NCI-H1417 treated with DMSO at 0.1 percent for 48 hours (cell line): ENCODE measurements at places on chromosomes 2 and 18.

GRCh38 chr18:11072632-11073031 is 76.7 kb downstream of the PIEZO2 start:
- DNase-seq: no peak

- DNase-seq: no peak
Observed at GRCh38 chr2:12579018-12579417, 137.7 kb upstream of the TRIB2 start.

DNA sequence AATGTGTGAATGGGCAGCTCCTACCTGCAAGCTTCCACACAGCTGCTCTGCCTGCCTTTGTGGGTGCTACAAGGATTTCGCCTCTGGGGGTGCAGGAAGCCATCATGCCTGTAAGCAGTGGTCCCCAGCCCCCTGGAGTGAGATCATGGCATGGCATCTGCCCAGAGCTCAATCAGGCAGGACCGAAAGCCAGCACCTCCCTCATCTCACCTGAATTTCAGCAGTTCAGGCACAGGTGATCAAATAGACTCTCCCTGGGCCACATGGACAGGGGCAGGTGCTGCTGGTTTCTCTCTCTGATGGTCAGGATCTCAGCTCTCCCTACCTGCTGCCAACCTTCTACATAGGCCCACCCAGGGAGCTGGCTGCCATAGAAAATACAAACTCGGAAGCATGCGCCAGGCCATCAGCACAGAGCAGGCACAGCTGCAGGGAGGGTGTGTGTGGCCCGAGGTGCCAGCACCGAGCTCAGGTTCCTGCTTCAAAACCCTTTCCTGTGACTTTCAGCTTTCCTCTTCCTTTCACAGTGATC is 133.2 kb upstream of the ID2 start:
- DNase-seq: no peak

DNA sequence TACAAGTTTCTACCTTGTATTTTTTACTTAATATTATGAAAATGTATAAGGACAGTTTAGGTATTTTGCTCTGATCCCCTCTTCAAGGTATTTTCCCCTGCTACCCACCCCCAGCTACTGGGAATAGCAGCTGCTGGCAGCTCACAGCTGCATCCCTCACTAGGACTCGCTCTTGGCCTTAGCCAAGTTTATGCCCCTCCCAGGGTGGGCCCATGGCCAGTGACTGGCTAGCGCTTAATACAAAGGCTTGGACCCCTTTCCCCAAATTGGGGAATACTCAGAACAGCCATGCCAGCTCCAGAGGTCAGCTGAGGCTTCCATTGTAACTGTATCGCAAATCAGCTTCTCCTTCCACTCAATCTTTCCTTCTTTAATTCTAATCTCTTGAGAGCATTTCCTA is 131.3 kb downstream of the GFPT1 start:
- DNase-seq: no peak

- DNase-seq: no peak
Observed at GRCh38 chr2:151637271-151637781, 97.0 kb downstream of the NEB start.

DNA sequence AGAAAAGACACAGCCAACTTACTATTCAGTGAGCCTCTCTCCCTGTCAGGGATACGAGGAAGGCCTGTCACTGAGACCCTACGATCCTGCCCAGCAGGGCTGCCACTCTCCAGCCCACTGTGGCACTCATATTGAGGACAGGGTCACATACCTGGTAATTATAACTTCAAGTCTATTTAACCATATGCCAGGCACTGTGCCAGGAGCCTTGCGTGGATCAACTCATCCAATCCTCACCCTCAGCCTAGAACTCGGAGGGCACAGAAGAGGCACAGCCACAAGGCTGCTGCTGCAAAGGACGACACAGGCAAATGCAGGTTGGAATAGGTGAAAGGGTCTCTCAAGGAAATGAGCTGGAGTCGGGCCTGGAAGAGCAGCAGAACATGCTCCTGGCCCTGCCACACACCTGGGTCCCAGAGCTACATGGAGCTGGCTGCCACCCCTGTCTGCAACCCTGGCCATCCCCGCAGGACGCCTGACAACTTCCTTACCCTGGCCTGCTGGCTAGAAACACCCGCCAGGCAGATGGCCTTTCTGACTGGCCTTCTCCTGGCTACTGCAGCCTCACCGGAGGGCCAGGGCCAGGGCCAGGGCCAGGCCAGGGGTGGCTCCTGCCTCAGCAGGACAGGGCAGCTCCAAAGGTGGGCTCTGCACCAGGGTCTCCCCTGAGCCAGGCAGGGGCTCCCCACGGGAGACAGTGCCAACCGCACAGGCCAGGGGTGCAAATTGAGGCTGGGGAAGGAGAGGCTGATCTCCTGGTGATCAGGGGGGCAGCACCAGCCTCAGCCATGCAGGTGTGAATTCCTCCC is 32.1 kb upstream of the SLC66A3 start:
- peak; percentile 22 for DNase-seq

GRCh38 chr18:11981543-11982366 is 448 bp downstream of the IMPA2 start:
- no peak for DNase-seq

DNA sequence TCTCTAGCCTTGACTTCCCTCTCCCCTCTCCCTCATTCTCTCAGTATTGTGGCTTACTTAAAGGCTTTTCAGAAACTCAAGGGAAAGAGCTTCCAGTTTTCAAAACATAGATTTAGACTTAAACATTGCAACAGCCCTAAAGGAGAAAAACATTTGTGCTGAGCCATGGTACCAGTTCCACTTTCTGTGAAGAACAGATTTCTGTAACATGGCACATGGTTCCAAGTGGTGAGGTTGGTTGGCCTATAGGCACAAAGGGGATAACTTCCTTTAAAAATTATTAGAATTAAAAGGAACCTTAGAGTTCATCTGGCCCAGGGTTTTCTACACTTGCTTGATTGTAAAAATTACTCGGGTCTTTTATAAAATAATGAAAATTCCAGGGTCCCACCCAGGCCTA is 138.6 kb upstream of the CDCA7 start:
- DNase-seq: no peak

- DNase-seq: no peak
Observed at GRCh38 chr2:37857575-37858399, 67.3 kb upstream of the RMDN2 start.

- DNase-seq: no peak
Observed at GRCh38 chr2:223122781-223123180, 70.8 kb downstream of the KCNE4 start.

DNA sequence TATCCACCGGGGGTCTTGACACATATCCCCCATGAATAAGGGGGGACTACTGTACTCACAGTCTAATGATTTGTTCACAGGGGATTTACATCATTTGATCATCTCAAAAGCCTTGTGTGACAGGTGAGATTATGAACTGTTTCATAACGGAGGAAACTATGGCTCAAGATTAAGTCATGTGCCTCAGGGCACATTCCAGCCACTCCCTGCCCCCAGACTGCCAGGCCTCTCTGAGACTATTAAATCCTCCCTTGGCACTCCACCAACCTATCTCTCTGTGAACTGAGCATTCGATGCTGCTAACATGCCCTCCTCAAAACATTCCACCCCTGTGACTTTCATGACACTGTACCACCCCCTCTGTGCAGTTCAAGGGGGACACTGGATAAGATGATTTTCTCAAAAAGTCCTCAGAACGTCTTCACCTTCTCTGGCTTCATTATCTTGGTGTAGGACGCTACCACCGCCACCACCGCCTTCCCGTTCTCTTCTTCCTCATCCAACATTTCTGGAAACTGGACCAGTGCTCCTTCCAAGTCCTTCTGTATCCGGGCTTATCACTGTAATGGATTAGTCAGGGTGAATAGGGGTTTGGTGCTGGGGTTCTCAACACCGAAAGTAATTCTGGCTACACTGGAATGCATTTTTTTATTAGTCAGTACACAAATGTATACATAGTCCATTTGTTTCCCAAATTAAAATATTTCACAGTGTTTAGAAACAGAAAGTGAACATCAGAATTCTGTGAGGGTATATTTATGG is 169.6 kb downstream of the KCNS3 start:
- no peak for DNase-seq

DNA sequence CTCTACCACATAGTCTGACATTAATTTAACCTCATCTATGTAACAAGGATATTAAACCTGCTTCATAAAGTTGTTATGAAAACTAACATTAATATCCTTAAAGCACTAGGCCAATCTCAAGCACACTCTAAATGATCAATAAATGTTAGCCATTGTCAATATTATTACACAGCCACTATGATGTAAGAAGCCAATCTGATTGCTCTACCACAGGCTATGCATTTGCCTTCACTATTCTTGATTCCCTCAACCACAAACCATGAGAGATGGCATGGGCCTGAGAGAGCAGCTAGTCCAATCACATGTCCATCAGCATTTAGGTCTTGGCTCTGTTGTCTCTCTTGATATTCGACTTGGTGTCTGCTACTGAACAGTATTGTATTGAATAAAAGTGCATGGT is 4.2 kb downstream of the SLC25A12 start:
- no peak for DNase-seq

- DNase-seq: no peak
Observed at GRCh38 chr2:138323382-138324067, 178.0 kb upstream of the SPOPL start.

GRCh38 chr18:48800876-48801727 is 149.7 kb downstream of the SMAD7 start:
- no peak for DNase-seq

- DNase-seq: no peak
Observed at GRCh38 chr2:82169379-82169778, 1864.8 kb upstream of the LRRTM1 start.

DNA sequence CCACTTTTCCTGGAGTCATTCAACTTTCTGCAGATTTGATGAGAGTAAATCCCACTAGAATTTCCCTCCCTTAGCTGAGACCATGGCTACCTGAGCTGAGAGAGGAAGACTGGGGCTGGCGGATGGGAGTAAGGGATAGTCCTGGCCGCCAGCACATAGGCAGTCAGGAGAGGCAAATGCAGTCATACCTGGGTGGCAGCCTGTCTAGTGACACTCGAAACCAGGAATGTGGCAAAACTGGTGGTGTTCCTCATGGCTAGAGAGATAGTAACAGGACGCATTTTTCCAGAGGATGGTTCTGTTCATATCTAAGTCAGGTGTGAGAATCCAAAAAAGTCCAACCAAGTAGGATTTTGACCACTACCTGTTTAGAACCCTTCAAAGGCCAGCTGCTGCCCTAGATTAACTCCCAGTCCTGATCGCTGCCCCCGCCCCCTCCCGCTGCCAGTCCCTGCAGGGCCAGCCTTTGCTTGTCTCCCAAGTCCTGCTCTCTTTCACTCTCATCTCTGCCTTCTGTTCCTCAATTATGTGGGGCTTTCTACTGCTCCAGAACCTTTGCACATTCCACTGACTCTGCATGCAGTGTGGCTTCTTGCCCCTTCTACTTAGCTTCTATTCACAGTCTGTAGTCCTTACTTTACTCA is 17.4 kb upstream of the SCG2 start:
- no peak for DNase-seq

- no peak for DNase-seq
Observed at GRCh38 chr18:38883111-38883510, 1317.5 kb upstream of the CELF4 start.

- no peak for DNase-seq
Observed at GRCh38 chr2:66426244-66427111, 8.4 kb upstream of the MEIS1 start.

- no peak for DNase-seq
Observed at GRCh38 chr2:8580316-8581233, 101.3 kb upstream of the ID2 start.

DNA sequence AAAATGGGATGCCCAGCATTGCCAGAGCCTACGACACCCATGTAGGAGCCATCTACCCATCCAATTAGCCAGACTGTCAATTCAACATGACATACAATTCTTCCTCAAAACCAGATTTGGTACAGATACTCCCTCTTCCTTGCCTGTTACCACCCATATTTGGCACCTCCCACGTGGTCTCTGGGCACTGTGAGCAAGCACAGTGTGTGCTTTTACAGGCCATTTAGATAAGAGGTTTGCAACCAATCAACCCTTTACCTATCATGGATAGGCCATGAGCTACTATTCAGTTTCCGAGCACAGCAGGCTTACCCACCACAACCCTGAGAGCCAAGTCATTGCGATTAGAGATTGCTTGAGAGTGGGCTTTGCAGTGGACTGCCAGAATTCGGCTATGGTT is 40.9 kb downstream of the ARID5A start:
- no peak for DNase-seq

- no peak for DNase-seq
Observed at GRCh38 chr2:241841181-241842066, 17.3 kb downstream of the PDCD1 start.

DNA sequence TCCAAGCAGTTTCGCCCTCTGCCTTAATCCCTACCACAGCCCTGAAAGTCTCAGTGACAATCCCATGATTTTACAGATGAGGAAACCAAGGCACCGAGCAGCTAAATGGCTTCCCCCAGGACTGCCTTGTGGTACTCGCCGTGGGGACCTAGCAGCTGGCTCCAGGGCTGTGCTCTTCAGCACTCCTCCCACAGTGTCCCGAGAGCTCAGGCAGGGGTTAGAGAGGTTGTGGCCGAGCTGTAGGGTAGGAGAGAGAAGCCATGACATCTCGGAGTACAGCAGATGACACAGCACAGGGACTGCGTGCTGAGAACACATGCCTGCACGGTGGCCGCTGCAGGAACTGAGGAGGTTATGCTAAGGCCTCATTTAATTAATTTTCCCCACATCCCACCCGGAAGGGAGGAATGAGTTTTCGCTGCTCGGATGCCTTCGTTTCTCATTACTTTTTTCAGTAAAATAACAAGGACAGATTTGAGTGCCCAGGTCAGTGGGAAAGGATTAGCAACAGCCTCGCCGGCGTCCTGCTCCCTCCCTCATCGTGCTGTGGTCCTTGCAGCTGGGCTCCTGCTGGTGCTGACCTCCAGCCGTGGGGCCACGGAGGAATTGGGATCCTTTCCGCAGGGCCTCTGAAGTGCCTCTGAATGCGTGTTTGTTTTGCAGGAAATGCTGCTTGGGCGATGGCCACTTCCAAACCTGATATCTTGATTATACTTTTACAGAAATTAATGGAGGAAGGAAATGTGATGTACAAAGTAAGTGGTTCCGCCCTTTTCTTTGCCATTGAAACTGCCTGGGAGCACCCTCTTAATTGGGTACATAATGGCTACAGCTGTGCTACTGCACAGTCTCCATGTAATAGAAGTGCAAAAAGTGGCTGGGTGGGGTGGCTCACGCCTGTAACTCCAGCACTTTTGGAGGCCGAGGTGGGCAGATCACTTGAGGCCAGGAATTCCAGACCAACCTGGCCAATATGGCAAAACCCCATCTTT is 61.2 kb downstream of the WDSUB1 start:
- no peak for DNase-seq

- DNase-seq: no peak
Observed at GRCh38 chr18:55918444-55918843, 330.5 kb upstream of the TCF4 start.

DNA sequence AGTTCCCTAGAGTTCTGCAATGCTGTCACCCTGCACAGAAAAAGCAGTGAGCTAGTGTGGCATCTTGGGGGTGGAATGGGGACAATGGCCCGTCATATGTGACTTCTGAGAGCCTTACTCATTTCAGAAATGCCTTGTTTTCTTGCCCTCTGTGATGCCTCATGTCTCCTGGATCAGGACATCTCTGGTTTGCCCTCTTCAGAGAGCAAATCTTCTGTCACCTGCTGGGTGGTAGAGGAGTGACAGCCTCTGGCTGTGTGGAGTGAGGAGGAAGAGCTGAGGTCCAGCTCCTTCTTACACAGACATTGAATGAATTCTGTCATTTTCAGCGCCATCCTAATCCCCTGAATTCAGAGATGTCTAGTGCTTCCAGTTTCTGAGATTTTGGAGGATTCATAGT is 55.6 kb upstream of the PHLPP1 start:
- no peak for DNase-seq
